ENCODE measurements at places on chromosomes 13 and 19.

DNA sequence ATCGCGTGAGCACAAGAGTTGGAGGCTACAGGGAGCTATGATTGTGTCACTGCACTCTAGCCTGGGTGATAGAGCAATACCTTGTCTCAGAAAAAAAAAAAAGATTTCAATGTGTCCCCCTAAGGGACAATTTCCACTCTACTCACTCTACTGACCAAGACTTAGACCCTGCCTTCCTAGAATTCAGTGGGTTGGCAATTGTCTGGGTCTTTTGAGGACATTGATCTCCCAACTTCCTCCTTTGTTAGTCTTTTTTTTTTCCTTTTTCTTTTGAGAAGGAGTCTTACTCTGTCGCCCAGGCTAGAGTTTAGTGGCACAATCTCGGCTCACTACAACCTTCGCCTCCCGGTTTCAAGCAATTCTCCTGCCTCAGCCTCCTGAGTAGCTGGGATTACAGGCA, 2.2 kb downstream of the SPTBN4 start:
- no peak for DNase-seq

DNA sequence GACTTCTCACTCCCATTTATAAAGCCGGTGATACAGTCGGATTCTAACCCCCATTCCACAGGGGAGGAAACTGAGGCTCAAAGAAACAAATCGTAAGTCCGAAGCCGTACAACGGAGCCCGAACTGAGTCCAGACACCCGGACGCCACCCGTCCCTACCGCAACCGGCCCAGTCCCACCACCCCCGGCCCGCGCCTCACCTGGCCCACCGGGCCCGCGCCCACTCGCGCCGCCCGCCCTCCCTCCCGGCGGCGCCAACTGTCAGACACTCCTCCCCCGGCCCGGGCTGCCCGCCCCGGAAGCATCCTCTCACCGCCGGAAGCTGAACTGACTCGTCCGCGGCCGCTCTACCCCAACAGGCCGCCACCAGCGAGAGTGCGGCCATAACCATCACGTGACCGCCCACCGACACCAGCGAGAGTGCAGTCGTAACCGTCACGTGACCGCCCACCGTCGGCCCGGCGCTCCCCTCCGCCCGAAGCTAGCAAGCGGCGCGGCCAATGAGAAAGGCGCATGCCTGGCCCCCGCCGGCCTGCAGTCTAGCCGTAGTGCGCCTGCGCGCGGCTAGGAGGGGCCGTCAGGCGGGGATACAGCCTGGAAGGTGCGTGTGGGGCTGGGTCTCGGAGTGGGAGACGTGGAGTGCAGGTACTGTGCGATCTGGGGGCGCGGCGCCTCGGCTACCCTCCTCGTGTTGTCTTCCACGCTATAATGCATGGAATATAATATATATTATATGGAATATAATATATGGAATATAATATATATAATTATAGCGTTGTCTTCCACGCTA, at the start of the genes C19orf47 and PLD3:
C19orf47 (minus strand) TSS at position 273 of the 789 bp plus-strand sequence. CDS start 6,540 bp downstream, outside the sequence.
PLD3 (plus strand) TSS at position 571 of the 789 bp plus-strand sequence. CDS start 17,789 bp downstream, outside the sequence.
- peak; percentile 95 for DNase-seq

GRCh38 chr19:50046649-50047503, 21.1 kb downstream of the ZNF473 start:
- peak; percentile 53 for DNase-seq

DNA sequence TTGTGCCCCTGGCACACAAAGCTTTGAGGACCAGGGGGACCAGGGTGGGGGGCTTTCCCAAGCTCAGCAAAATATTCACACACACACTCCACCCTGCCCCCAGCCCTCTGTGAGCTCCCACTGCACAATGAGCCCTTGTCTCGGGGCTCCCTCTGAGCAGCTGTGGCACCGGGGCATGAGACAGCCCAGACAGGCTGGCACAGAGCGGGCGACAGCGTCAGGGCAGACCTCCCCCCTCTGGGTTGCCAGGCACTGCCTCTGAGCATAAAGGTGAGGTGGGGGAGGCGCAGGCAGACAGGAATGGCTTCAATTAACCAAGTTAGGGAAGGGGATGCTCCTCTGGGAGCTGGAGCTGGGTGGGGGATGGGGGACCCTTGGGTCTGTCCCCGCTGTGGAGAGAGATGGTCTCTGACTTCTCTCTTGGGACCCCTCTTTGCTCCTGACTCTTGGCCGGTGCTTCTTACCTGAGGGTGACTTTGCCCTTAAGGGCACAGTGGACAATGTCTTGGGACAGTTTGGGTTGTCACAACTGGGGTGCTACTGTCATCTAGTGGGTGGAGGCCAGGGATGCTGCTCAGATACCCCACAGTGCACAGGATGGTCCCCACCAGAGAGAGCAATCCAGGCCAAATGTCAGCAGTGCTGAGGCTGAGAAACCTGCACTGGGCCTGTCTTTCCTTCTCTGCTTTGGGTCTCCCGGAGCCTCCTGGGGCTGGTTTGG, 30.3 kb downstream of the LYL1 start:
- no peak for DNase-seq

GRCh38 chr13:90947976-90948375, 399.5 kb upstream of the MIR17HG start:
- DNase-seq: no peak

DNA sequence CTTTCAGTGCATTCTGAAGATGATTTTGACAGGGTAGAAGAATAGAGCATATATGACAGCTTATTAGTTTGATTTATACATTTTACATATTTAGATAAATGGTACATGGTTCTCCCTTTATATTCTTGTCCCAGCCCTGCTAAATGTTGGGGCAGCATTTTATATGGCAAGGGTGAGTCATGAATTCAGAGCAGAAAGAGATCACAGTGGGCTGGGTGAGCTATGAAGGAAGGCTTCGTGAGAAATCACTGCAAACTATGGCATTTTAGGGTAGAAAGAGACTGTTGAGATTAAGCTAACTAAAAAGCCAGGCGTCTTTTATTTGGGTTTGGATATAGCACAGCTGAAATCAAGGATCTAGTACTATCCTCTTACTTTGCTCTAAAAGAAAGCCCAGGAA, 23.9 kb upstream of the METTL21C start:
- no peak for DNase-seq

- no peak for DNase-seq
Measured at GRCh38 chr13:112962396-112962795, 6.6 kb upstream of the MCF2L start.

GRCh38 chr13:44451126-44451525, 77.5 kb downstream of the SERP2 start:
- no peak for DNase-seq

- DNase-seq: no peak
Measured at GRCh38 chr13:75581874-75582640, 32.5 kb downstream of the UCHL3 start.

DNA sequence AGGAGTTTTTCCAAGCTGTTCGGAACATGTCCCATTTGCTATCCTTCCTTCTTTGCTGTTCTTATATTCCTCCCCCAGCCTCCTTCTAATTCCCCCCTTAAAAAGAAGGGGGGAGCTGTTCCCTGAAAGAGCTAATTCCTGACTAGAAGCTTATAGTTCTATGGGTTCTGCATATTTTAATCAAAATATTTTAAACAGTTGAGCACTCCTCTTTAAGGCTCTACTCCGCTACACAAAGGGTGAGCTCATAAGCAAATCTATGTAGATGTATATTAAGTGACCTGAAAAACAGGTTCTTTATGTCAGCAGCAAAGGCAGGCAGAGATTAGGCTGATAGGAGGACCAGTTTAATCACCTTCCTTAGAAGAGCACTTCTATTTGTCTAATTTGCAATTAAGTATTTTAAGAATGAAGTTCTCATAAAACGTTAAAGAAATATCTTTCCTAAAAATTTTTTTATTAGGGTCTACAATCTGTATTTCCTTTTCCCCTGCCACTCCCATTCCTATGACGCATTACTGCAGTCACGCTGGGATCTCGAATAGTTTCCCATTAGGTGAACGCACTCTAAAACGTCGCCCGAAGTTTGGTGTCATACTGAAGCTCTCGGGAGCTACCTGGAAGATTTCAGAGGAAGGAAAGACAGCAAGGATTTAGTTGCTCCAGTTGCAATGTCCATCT, 5.2 kb downstream of the EFNB2 start:
- DNase-seq: no peak

GRCh38 chr19:35533822-35534392, 651 bp downstream of the GAPDHS start:
- DNase-seq: peak; percentile 31

DNA sequence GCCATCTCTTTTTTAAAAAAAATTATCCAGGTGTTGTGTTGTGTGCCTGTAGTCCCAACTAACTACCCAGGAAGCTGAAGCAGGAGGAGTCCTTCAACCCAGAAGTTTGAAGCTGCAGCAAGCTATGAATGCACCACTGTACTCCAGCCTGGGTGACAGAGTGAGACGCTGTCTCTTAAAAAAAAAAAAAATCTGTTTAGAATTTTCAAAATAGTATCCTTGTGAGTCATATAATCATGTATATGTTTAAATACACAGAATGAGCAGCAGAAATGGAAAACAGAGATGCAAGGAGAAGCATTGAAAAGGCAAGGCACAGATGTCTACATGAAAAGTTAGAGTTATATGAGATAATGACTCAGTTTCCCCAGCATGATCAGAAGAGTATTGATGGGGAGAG, 31.2 kb downstream of the SYDE1 start:
- DNase-seq: no peak

GRCh38 chr19:2127758-2128157, 23.6 kb downstream of the AP3D1 start:
- DNase-seq: no peak

GRCh38 chr19:40088299-40089047, 2.3 kb downstream of the ZNF780A start:
- no peak for DNase-seq

- DNase-seq: no peak
Measured at GRCh38 chr19:30049846-30050667, 108.0 kb downstream of the URI1 start.

DNA sequence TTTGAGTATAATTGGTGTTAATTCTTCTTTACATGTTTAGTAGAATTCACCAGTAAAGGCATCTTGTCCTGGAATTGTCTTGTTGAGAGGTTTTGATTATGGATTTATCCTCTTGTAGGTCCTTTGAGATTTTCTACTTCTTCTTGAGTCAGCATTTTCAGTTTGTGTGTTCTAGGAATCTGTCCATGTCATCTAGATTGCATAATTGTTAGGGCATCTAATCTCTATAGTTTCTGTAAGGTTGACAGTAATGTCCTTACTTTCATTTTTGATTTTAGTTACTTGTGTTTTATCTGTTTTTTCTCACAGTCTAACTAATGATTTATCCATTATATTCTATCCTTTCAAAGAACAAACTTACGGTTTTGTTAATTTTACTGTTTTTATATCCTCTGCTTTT, 492.0 kb downstream of the FGF9 start:
- no peak for DNase-seq

DNA sequence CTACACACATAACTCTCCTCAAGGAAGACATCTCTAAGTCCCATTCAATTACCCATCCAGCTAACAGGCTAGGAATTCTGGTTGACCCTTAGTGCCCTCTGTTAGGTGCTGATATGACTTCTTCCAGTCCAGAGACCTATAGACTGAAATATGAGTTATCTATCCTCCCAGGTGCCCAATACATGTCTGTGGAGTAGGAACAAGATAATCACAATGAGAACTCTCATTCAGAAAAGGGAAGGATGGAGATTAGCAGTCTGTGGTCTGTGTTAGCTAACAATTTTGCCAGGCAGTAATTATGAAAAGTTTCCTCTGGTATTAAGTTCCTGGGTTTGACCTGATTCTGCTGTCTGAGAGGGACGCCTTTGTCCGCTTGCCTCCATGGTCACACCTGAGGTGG, 44.2 kb upstream of the SLAIN1 start:
- no peak for DNase-seq

DNA sequence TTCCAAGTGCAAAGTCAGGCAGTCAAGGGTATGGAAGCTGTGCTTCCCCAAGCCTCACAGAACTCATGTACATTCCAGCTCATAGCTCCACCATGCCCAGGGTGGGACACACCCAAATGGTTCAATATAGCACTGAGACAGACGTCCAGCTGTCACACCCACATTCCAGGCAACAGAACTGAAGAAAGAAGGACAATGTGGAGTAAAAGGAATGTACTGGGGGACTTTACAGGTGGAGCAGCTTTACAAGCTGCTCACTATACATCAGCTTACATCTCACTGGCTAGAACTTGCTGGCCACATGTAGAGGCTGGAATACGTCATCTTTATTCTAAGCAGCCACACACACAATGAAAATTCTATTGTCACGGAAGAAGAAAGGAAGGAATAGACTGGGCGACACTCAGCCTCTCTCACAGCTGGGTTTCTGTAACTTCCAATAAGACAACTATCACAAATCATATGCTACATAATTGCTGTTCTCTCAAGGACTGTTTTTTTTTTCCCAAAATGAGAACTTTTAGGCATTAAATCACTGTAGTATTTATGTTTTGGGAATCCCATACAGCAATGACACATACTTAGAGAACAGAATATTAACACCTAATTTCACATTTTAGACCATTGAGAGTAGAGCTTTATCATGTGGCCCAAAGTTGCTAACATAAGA, 86.1 kb downstream of the KLF12 start:
- DNase-seq: no peak

DNA sequence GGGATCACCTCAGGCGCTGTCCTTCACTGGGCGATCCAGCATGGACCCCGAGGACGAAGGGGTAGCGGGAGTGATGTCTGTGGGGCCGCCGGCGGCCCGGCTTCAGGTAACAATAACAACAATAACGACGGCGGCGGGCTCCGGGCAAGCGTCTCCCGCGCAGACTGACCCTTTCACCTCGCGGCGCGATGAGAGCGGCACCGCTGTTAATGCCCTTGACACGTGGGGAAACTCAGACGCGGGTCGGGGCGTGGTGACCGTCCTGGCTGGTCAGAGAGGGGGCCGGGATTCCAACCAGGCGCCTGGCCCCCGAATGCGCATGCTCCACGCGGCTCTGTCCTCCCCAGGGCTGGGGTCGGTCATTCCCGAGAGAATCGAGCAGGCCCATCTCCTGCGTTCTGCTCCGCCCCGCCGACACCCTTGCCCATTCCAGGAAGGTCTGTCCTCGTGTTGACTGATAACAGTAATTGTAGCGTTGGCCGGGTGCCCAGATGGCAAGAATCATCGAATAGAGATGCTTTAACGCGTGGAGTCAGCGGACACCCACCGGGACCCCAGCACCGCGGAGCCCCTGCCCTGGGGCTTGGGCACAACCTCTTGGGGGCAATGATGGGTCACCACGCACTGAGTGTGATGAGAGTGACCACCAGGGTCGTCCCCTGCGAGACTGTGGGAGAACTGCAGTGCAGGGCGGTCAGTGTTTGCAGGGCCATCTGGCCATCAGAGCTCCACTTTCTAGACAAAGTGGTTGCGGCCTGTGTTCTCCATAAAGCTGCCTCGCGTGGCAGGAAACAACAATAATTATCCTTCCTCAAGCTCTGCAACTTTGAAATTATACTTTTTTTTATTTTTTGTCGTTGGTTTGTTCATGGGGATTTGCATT, 528 bp downstream of the ZNF8 start:
- DNase-seq: peak; percentile 23

- DNase-seq: no peak
Measured at GRCh38 chr19:38434549-38435051, 1.1 kb downstream of the RYR1 start.

All from activated T-cell treated with anti-CD3 and anti-CD28 coated beads for 1 hour (primary cell).